Esophagus muscularis mucosa (tissue), 4 donors: ENCODE measurements at places on chromosomes 16 and 17.

DNA sequence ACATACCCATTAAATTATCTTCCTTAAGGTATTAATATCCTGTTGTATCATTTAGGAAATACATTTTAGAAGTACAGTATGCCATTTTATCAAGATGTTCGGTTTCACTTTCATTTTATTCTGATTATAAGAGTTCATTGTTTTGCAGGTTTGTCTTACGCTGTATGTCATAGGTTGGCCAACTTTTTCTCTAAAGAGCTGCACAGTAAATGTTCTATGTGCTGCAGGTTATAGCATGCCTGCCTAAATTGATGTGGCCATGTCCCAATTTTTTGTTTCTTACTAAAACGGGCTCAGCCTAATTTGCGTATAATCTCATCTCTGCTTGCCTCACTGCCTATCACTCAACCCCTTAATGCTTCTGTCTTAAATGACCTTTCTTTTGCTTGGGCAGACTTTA, 126.4 kb downstream of the USP22 start:
- DNase-seq = no peak

DNA sequence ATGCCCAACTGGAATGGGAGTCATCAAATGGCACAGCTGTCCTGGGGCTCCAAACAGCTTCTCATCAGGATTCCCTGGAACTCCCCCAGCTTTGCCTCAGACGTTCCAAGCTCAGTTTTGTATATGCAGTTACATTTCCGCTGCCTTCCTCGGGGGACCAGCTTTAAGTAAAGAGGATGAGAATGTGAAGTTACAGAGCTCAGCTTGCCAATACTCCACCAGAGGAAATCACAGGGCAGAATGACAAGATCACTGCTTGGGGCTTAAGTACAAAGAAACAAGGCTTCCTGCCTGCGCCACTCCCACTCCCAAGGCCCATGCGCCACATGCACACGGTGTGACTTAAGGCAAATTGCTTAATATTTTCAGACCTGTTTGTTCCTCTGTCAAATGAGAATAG, 272.4 kb upstream of the CDH11 start:
- no peak for DNase-seq

DNA sequence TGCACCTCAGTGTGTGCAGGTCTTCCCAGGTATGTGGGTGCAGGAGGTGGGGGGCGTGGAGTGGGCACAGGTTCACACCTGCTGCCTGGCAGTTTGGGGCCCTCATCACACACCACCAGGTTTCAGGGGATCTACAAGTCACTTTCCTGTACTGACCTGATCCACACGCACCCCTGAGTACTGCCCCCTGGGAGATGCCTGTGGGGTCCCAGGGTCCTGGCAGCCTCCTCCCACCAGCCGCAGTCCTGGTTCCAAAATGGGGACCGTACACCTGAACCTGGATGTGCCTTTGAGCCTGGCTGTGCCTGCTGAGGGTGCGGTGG, 25.9 kb downstream of the RNF213 start:
- no peak for DNase-seq

- no peak for DNase-seq
These were observed 2.4 kb downstream of the MLKL start for GRCh38 chr16:74698222-74698621.

GRCh38 chr17:38443356-38444031, 15.2 kb downstream of the ARHGAP23 start:
- no peak for DNase-seq

GRCh38 chr16:23952128-23952970, 116.6 kb downstream of the PRKCB start:
- DNase-seq = no peak

DNA sequence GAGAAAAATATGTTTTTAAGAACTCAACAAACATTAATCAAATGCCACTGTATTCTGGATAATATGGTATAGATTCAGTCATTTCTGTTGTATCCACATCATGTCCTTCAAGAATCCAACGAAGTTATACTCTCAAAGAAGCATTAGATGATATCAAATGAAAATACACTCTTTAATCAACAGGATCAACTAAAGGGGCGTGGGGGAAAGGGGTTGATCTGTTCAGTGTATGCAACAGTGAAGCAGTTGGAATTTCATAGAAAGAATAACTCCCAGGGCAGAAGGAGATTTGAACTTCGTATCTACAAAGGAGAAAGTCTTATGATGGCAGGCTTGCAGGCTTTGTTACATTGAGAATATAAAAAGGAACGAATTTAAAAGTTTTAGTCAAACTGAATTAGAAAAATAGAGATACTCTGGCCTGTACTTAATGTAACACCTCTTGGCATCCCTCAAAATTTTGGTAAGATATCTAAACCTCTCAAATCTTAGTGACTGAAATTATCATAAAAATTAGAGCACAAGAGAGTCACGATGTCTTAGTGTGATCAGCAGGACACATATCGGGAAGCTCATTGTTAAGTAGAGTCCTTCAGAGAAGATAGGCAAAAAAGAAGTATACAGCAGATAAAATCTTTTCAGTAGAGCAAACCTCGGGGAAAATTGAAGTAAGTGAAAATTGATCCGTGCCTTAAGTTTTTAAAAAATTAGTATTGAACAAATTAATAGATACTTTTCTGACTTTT, 431.4 kb downstream of the KCNJ18 start:
- no peak for DNase-seq

DNA sequence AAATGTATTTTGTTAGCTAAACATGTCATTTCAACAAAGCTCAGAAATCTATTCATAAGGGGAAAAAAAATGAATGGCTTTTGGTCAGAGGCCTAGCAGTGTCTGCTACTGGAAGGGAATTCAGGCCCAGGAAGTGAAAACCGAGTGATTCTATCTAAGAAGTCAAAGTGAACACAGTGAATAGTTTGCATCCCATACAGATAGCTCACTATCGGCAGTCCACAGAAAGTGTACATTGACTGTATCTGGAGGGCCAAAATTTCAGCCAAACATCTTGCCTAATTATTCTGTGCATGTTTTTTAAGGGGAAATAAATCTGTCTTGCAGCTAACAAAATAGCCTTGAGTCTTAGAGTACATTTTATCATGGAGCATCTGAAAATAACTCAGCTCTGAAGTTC, 214.4 kb upstream of the CACNG5 start:
- DNase-seq = no peak

DNA sequence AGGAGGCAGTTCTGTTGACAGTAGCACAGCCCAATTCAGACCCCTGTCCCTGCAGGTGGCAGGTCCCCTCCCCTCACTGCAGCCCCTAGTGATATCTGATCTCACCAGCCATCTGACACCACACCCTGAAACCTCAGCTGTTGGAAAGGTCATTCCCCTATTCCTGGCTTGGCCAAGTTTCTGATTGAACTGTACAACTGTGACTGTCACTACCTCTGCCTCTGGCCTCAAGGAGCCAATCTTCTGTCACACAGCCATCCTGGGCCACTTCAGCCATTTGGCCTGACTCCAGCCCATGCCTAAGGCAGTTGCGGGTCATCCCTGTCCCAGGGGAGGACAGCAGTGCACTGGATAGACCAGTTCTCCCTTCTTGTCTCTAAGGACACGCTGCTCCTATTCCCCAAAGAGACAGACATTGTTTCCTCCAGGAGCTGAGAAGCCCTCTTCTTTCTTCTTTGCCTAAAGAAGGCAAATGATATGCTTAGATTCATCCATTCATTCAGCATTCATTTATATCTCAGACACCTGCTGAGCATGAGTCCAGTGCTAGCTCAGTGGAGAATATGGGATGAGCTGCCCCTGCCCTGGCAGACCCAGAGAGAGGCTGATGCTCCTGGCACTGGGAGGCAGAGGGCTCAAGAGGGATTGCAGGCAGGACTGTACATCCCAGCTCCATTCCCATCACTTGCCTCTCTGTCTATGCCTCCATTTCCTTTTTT, 4.6 kb upstream of the ALDOA start:
- no peak for DNase-seq

DNA sequence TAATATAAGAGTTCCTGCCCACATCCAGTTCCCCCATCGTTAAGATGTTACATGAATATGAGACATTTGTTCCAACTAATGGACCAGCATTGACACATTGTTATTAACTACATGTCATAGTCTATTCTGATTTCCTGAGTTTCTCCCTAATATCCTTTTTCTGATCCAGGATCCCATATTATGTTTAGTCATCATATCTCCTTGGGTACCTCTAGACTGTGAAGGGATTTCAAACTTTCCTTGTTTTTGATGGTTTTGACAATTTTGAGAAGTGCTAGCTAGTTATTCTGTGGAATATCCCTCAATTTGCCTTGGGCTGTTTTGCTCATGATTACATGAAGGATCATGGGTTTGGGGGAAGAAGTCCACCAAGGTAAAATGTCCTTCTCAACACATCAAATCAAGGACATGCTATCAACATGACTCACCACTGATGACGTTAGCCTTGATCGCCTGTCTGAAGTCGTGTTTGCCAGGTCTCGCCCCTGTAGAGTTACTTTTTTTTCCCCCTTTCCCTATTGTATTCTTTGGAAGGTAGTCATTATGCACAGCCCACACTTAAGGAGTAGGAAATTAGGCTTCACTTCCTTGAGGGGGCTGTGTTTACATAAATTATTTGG, 42.5 kb downstream of the CACNG3 start:
- no peak for DNase-seq

GRCh38 chr16:84303516-84303915, 8.8 kb downstream of the WFDC1 start:
- DNase-seq = no peak

- DNase-seq = no peak
These were observed 38.2 kb downstream of the RTN4RL1 start for GRCh38 chr17:1986783-1987451.

- no peak for DNase-seq
These were observed 3.4 kb downstream of the SLC16A5 start for GRCh38 chr17:75090871-75091854.

DNA sequence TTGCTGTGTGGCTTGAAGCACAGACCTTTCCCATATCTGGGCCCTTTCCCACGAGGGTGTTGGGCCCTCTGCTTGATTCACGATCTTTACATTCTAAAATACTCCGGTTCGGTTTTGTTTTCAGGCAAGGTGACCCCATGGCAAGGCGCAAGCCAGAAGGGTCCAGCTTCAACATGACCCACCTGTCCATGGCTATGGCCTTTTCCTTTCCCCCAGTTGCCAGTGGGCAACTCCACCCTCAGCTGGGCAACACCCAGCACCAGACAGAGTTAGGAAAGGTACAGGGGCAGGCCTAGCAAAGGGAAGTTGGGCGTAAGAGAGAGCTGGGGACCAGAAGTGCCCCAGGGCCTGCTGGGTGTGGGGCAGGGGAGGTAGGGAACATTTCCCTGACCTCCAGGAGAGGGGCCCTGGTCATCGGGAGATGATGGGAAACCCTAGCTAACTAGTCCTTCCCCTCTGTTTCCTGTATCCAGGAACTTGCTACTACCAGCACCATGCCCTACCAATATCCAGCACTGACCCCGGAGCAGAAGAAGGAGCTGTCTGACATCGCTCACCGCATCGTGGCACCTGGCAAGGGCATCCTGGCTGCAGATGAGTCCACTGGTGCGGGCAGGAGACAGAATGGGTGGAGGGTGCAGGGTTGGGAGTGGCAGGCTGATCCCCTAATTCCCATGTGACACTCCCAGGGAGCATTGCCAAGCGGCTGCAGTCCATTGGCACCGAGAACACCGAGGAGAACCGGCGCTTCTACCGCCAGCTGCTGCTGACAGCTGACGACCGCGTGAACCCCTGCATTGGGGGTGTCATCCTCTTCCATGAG, 1.4 kb downstream of the ALDOA start:
- DNase-seq = no peak

- no peak for DNase-seq
These were observed 21.5 kb downstream of the LDAF1 start for GRCh38 chr16:21179983-21180365.

DNA sequence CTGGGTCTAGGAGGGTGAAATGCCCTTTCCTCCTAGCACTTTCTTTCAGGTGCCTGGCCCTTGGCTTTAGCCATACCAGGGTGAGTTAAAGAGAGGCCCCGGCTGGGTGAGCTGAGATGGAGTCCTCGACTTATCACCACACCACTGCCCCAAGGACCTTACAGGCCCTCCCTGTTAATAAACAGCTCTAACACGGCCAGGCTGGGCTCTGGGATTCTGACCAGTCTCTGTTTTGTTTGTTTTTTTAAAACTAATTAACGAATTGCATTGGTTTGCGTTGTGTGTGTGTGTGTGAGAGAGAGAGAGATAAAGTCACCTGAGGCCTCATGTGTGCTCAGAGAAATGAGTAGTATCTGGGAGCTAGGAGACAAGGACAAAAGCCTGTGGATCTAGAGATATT, 14.3 kb downstream of the MYL4 start:
- no peak for DNase-seq

DNA sequence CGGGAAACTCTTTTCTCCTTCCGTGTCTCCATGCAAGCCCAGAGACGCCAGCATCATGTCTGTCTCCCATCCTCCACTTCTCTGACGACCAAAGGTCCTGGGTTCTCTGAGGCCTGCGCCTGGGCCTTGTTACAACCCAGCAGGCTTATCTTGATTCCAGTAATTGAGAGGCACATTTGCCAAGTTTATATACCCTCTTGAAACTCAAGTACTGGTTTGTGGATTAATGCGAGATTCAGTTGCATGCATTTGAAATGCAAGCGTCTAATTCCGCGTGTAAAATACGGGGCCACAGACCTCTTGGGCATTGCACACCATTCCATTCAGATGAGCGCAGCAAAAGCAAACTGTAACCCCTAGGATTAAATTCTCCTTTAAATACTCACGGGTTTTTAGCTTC, 28.7 kb upstream of the CRISPLD2 start:
- no peak for DNase-seq

DNA sequence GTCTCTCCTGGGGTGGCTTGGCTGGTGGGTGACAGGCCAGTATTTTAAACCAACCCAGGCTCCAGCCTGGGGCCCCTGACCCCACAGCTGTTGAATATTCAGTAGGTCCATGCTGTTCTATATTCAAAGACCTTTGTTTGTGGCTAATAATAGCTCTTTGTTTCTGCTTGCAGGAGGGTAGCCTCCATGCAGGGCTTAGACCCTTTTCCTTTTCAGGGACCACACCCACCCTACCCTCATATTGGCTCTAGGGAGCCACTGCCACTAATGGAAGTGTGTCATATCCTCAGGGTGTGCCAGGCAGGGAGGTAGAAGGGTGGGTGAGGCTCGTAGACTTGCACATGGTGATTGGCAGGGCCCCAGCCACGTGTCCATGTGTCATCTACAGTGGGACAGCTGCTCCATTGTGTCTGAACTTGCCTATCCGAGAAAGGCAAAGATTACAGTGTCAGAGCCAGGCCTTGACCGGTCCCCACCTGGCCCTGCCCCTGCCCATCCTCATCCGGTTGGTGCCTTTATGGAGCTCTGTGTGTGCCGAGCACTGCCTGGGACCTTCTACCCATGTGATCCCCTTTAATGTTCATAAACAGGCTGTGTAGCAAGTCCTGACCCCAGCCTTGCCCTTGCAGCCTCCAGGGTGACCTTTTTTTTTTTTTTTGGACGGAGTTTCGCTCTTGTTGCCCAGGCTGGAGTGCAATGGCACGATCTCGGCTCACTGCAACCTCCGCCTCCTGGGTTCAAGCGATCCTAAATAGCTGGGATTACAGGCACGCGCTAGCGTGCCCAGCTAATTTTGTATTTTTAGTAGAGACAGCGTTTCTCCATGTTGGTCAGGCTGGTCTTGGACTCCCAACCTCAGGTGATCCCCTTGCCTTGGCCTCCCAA, 22.1 kb downstream of the TMC7 start:
- no peak for DNase-seq

- DNase-seq = no peak
These were observed 224.2 kb downstream of the C16orf95 start for GRCh38 chr16:87092958-87093357.
